ENCODE measurements at places on chromosomes 4 and X.

DNA sequence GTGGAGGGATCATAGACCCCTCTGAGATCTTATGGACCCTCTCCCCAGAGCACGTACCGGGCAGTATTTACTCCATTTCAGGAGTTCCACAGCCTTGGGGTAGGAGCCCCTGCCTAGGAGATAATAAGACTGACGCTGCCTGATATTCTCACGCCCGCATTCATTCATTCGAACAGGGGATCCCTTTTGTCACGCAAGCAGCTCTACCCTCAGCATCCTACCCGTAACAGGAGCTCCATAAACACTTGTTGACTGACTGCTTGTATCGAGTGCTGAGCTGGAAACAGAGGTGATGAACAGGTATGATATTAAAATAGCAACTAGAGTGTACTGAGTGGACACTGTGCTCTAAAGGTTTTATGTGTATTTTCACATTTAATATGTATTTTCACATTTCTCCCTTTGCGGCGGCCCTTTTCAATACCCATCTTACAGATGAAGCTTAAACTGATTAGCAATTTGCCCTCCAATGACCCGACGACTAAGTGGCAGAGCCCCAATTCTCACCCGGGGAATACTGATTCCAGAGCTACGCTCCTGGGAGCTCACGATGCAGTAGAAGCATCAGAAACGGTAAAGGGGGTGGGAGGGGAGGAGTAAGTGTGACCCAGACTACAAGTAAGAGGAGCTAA is 888 bp downstream of the RAB28 start:
- no peak for DNase-seq

GRCh38 chr4:72326692-72327632 is 242.1 kb downstream of the ADAMTS3 start:
- DNase-seq: no peak

DNA sequence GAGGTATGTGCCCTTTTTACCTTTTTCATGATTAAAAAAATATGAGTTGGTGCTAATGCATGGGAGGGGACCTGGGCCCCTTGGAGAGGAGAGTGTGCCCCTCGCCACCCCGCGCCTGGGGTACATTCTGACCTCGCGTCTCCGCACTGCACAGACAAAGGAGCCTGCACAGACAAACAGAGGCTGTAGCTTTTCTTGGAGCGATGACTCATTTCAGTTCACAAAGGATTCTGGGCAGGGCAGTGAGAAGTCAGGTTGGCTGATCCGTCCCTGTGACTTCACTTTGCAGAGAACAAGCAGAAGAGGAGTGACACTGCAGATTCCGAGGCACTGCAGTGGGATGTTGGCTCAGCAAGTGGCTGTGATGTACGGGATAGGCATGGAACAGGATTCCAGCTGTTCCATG is 82.9 kb downstream of the STOX2 start:
- no peak for DNase-seq

DNA sequence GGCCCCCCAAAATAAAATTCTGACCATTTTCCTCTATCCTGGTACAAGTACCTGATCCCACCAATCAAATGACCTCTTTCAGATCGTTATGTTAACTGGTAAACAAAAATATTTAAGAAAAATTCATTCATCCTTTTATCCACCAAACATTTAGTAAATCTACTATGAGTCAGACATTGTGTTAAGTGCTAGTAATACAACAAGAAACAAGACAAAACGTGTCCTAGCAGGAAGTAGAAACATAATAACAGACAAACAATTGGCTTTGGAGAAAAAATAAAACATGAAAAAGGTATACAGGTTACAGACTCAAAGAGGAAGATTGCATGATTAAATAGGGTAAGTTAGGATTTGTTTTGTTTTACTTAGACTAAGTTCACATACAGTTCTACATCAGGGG is 43.7 kb downstream of the ANTXR2 start:
- no peak for DNase-seq

DNA sequence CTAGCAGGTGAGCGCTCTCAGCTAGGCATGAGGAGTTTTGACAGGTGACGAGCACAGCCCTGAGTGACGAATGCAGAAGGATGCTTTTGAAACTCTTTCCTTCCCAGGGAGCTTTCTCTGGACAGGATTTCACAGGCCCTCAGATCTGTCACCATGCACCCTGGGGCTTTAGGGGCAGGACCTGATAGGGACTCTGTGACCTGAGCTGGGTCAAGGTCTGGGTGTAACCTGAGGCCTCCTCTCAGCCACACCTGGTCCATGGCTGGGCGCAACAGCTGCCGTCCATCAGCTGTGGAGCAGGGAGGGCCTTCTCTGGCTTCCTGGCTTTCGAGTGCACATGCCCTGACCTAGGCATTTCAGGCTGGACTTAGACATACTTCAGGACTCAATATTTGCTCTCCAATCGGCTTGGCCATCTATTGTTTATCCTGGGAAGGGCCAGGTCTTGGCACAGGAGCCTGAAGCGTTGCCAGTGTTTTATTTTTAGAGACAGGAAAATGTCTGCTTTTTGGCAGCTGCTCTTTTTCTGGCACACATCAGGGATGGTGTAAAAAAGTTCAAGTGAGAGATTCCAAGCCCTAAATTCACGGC is 56.4 kb downstream of the C4orf51 start:
- DNase-seq: no peak

DNA sequence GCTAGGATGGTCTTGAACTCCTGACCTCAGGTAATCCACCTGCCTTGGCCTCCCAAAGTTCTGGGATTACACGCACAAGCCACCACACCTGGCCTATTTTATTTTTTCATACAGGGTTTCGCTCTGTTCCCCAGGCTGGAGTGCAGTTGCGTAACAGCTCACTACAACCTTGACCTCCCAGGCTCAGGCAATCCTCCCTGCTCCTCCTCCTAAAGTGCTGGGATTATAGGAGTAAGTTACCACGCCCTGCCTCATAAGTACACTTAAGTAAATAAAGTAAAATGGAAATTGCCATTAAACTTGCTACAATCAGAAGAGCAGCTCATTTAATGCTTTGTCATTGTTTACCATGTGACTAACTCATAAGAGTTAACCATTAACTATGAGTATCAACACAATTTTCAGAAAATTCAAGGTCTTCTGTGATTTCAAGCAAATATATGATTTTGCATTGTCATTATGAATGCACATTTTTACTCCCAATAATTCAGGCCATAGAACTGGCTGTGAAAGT is 12.3 kb downstream of the UGDH start:
- DNase-seq: no peak

DNA sequence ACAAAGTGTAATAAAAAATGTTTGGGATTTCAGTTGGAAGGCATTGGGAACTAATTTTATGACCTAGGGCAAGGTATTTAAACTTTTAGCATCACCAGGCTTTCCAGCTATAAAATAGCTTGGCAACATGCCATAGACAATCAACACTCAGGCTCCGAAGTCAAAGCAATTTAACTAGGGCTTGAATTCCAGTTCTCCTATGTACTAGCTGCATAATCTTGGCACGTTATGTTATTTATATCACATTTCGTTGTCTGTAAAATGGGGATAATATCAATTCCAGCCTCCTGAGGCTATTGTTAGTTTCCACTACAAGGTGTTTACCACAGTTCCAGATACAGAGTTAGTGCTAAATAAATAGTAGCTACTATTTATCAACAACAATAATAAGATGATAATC is 78.8 kb downstream of the DMD start:
- no peak for DNase-seq

- DNase-seq: no peak
Observed at GRCh38 chr4:152039023-152039481, 278.2 kb upstream of the GATB start.

DNA sequence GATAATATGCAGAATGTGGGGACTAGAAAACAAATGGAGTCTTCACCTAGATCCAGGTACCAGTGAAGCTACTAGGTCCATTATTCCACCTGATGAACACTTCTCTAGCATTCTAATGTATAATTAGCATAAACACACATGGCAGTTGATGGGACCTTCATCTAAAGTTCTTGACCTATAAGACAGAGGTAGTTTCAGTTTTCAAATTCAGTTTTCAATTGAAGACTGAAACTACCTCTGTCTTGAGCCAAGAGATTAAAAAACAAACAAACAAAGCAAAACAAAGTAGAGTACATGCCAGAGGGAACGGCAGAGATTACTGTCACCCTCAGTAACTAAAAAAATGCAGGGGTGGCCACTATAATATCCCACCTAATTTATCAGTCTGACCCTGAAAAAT is 199.9 kb upstream of the NEIL3 start:
- no peak for DNase-seq

- DNase-seq: no peak
Observed at GRCh38 chrX:19902110-19902509, 14.7 kb upstream of the SH3KBP1 start.

DNA sequence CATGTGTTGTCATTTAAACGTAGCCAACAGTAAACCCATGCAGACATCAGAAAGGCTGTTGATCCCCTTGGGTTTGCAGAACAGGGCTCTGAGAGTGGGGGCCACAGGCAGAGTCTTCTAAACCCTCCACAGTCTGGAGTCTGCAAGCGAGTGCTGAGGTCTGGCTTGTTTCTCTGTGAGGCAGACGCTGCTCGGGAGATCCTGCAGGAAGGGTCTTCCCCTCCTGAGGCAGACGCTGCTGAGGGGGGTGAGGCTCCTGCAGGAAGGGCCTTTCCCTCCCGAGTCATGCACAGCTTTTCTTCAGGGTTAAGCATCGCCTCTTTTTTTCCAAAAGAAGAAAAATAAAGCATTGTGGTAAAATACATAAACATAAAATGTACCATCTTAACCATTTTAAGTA is 17.1 kb upstream of the PDE6B start:
- DNase-seq: no peak

- no peak for DNase-seq
Observed at GRCh38 chr4:156746111-156746510, 225.5 kb downstream of the PDGFC start.

DNA sequence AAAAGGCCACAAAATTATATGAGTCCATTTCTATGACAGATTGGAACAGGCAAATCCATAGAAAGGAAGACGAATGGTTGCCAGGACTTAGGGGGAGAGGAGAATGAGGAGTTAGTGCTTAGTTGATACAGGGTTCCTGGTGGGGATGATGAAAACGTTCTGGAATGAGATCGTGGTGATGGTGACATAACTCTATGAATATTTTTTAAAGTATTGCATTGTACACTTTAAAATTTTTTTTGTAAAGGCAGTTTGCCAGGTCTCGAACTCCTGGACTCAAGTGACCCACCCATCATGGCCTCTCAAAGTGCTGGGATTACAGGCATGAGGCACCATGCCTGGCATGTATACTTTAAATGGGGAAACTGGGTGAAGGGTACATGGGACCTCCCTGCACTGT is 9.9 kb upstream of the CCNQ start:
- no peak for DNase-seq

- no peak for DNase-seq
Observed at GRCh38 chr4:107600983-107601382, 119.1 kb downstream of the PAPSS1 start.

GRCh38 chrX:97602465-97603258 is 719.0 kb downstream of the RPA4 start:
- DNase-seq: no peak

GRCh38 chrX:133415276-133416105 is at the start of gene GPC4:
Gene GPC4 (minus strand): TSS chrX:133415489. CDS start chrX:133414965, 524 bp downstream.
- no peak for DNase-seq

DNA sequence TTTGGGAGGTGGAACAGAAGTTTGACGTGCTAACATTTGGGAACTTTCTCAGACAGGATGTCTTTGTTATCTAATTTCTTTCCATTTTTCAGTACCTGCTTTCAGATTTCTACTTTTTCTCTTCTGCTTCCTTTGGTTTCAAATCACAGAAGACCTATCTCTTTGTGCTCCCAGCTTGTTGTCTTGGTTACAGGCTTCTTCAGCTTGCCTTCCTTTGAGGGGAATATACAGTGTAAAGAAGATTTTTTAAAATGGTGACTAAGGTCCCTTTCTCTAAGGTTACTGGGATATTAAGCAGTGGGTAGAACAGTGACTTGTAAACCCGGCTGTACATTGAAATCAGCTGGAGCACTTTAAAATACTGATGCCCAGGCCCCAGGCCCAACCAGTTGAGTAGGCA is 48.0 kb downstream of the TMEM164 start:
- no peak for DNase-seq

- DNase-seq: no peak
Observed at GRCh38 chrX:44071847-44072551, 98.8 kb upstream of the NDP start.

GRCh38 chr4:141133999-141134995 is 1.0 kb upstream of the RNF150 start:
- no peak for DNase-seq

DNA sequence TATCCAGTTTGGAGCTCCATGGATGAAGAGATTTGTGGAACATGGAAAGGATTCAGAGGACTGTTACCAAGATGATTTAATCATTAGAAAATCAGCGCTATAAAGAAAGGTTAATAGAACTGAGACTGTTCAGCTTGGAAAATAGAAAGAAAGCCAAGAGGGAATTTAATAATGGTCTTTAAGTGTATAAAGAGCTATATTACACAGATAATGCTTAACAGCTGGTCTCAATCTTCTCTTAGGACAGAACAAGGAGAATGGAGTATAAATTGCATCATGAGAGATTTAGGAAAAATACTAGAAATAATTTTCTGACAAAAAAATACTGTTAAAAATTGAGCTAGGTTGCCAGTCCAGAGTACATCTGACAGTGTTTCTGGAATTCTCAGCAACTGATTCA is 91.3 kb upstream of the MAGEC2 start:
- no peak for DNase-seq

DNA sequence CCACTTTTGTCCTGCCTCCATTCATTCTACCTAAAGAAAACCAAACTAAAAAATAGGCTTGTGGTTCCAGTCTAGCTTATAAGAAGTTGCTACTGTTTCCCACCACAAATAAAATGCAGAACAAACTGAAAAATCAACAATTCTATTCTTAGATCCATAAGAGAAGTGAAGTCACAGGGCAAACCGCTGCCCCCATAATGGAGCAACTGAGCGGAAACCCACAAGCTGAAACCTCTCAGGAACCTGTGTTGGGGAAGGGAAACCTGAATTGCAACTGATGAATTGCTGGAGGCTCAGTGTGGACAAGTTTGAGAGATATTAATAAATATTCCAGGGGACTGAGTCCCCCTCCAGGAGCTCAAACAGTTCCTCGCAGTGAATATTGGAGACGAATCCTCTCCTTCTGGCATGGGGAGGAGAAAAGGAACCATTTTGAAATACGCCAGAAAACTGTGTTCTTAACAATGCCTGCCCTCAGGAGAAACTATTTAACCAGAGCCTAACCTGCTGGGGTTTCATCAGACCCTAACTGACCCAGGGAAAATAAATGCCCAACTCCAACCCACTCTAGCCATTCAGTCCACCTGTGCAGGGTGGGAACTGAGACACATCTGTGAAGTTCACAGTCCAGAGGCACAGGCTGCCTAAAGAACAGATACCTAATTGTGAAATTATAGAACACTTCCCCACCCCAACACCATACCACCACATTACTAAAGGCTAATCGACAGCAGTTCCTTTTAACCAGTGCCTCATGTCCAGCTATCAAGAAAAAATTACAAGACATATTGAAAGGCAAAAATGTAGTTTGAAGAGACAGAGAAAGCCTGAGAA is 22.8 kb upstream of the SH3RF1 start:
- no peak for DNase-seq

GRCh38 chr4:166091912-166092510 is 219.0 kb downstream of the TLL1 start:
- DNase-seq: no peak

GRCh38 chr4:13496605-13497004 is 12.5 kb upstream of the RAB28 start:
- no peak for DNase-seq
